ENCODE measurements at places on chromosomes 5 and 9.

- DNase-seq: no peak
Observed at GRCh38 chr5:43149231-43149630, 28.5 kb downstream of the ZNF131 start.

GRCh38 chr5:90534922-90535321, 5.5 kb upstream of the LYSMD3 start:
- DNase-seq: no peak

DNA sequence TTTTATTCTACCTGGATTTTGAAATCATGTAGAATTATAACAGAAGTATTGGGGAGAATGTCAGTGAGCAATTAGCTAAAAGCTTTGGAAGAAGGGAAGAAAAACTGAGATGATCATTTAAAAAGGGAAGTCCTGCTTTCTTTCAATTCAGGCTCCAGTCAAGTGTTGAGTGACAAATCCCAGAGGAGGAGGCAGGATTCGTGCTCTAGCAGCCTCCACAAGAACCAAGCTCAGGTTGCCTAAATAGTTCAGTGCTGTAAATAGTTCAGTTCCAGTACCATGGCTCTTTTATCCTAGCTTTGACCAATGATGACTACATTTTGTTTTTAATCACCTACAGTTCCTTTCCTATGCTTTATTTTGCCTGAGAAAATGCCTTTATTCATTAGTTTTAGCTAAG, 204.9 kb upstream of the NREP start:
- no peak for DNase-seq

DNA sequence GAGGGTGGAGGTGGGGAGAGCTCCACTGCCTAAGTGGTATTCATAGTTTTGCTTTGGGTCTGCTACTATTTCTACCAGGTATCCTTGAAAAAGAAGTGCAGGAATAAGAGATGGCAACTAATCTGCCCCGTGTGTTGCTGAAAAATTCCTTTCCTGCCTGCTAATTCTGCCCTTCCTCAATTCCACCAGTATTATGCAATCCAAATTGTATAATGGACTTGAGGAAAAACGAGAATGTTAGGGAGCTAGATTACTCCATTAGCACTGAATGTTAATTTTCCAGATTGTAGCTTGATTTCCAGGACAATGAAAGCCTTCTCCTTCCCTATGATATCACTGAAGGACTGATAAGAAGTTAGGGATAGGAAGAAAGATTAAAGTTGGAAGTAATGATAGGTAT, 16.9 kb downstream of the ADAM19 start:
- DNase-seq: peak; percentile 60

DNA sequence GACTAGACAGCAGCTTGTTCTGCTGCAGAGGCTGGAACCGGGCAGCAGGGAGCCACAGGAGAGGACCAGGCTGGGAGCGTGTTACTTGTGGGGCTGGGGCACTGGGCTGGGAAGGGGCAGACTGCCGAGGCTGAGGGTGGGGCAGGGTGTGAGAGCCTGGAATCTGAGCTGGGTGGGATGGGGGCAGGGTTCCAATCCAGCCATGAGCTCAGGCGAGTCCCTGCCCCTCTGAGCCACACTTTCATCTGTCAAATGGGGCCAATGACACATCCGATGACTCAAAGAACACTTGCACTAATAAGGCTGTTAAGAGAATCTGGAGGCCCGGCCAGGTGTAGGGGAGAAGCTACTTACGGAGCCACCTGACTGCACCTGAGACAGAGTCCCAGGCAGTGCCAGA, 18.7 kb upstream of the WDR38 start:
- DNase-seq: peak; percentile 72

GRCh38 chr5:151622367-151623088, 31.4 kb upstream of the FAT2 start:
- no peak for DNase-seq

DNA sequence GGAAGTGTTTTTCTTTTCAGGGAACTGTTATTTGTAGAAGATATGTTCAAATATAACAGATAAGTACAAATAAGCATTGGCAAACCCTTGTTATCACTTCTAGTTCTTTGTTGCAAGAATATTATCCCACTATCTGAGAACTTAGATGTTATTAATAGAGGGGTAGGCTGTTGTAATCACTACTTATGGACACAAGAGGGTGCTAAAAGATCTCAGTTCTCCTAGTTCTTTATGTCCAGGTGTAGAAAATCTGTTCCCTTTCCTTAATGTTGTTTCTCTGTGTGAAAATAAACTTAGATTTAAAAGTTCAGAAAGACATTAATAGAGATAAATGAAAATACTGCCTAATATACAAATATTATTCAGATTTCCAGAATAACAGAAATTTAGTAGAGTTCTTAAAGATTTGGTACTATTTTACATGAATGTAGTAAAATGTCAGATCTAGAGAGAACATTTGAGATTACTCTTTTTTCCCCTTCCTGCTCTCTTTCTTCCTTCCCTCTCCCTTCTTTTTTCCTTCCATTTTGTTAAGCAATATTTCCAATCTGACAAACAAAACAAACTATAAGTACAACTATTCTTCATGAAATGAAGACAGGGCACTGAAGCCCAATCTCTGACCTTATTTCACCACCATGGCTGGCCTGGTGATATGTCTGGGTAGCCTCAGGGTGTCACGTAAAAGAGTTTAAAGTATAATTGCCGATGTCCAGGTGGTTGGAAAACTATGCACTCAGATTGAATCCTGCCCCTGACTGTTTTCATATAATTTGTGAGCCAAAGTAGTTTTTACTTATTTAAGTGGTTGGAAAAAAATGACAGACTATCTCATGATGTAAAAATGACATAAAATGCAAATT, 43.6 kb upstream of the C5orf46 start:
- peak; percentile 14 for DNase-seq

- no peak for DNase-seq
Observed at GRCh38 chr5:178460598-178460997, 129.6 kb downstream of the COL23A1 start.

DNA sequence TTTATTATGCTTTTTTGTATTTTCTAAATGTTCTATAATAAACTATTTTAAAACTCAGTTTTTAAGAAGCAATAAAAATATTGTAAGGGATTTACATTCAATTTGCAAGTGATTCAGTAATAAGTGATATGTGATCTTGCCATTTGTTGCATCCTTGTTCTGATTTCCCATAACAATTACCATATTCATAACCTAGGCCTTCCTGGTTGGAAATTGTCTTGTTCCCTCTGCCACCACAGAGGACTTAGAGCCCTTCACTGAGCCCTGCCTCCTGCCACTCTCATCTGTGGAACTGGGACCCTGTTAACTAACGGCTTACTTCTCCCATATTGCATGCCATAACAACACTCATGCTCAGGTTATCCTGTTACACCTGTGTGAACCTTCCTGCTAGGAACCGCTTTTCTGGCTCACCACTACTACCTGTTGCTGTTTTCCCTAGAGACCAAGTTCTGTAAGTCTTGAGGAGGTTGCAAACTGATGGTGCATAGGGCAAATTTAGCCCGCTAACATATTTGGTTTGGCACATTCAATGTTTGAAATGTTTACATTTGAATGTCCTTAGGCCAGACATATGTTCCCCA, 32.9 kb upstream of the DTWD2 start:
- no peak for DNase-seq

GRCh38 chr9:79984429-79985067, 412.8 kb downstream of the TLE4 start:
- no peak for DNase-seq

- DNase-seq: no peak
Observed at GRCh38 chr9:137759117-137759516, 118.5 kb upstream of the CACNA1B start.

DNA sequence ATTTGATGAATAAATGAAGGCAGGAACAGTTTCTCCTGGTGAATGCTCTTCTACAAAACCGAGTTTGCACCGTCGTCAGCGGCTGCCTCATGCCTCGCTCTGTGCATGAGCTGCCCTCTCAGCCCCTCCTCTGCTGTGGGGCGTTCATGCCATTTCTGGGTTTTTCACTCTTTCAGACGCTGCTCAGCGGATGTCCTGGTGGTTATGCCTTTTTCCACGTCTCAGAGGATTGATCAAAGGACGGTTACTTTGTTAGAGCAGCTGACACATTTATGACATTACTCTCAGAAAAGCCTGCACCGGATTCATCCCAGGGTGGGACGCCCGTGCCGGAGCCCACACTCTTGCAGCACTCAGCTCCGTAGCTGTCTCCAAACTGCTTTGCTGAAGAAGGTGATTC, 195.9 kb upstream of the PPP1R26 start:
- DNase-seq: no peak

DNA sequence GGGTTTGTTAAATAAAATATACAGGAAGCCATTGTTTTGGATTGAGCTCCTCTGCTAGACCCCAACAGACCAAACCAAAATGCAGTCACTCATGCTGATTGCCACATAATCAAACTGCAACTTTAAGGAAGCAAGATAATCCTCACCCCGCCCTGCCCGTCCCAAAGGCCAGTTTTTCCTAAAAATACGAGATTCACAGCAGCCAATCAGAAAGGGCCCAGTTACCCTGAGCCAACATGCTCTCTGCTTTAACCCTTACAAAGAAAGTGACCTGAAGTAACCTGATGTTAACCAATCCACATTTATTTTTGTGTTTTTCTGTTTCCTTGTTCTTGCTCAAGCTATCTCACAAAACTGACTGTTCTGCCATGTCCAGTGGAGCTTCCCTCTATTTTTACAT, 21.5 kb upstream of the RNF20 start:
- peak; percentile 28 for DNase-seq

- no peak for DNase-seq
Observed at GRCh38 chr5:14146725-14147124, 3.6 kb downstream of the TRIO start.

- DNase-seq: no peak
Observed at GRCh38 chr9:99119976-99120655, 15.2 kb downstream of the TGFBR1 start.

DNA sequence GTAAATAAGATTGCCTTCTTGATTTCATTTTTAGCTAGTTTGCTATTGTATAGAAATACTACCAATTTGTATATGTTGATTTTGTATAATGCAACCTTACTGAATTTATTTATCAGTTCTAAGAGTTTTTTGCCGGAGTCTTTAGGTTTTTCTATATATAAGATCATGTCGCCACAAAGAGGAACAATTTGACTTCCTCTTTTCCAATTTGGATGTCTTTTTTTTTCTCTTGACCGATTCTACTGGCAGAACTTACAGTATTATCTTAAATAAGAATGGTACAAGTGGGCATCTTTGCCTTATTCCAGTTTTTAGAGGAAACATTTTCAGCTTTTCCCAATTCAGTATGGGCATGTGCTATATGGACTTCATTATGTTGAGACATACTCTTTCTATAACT, 624.7 kb upstream of the ACO1 start:
- DNase-seq: no peak

DNA sequence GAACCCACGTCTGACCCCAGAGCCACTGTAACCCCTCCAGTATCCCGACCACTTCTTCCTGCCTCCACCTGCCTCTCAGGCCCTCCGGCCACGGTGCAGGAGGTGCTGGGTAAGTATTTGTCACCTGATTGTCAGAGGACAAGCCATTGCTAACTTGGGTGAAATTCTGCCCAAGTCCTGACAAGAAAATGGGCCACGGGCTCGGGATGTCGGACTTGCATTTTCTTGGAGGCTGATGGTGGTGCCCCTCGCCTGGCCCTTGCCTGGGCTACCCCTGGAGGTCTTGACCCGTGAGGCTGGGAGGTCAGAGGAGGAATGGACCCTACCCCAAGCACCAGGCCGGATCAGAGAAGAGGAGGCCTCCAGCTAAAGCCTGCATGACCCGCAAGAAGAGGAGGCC, 149.7 kb upstream of the COL5A1 start:
- DNase-seq: no peak

DNA sequence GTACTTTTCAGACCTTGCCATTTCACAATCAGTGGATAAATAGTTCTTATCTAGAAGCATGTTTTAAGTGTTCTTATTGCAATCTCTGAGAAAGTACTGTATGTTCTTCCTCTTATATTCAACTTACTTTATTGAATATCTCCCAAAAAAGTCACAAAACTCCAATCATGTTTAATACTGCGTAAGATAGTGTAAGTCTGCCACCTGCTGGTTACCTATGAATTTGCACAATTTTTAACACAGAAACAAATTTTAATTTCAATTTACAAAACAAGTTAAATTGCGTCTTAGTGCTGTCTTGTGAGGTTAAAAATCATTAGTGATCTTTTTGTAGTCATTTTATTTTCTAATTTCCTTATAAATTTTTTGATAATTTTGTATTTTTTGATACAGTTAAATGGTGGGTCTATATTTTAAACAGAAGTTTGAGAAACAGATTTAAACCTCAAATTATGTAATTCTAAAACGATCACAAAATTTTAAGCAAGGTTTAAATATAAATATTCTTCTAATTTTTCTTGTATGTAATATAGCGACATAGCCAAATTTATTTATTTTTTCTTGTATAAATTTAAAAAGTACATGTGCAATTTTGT, 115.8 kb downstream of the EMB start:
- peak; percentile 3 for DNase-seq
